Stimulated activated CD4-positive, alpha-beta T cell treated with anti-CD3 and anti-CD28 coated beads, Interleukin-2, amount 100 ng/mL, for 24 hours (primary cell): ENCODE measurements at places on chromosomes 1 and 21.

DNA sequence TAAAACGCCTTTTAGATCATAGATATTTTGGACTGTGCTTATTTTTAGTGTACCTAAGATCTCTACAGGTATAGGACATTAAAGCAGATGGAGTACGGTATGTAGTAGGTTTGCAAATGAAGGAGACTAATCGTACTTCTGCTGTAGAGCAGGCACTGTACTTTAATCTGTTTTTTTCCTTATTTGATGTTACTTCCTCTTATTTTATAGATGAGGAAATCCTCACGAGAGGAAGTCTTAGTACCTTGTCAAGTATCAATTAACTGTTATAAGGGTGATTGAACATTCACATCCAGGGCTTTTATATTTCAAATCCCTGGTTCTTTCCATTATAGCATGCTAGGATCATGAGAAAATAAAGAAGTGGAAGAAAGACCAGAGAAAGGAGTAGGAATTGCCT is 41.1 kb downstream of the CACHD1 start:
- no peak for DNase-seq

DNA sequence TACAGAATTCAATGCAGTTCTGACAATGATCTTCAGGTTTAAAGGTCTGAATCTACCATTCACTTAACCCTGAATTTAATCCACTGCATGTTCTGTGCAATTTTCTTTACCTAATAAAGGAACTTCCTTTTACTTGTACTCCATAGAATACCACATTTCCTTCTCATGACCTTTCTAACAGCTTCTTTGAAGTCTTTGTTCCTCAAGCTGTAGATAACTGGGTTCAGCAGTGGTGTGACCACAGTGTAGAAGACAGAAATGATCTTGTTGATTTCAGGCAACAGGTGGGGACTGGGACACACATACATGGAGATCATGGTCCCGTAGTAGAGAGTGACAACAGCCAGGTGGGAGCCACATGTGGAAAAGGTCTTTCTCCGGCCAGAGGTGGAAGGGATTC is 878 bp downstream of the OR11L1 start:
- DNase-seq, result no peak

DNA sequence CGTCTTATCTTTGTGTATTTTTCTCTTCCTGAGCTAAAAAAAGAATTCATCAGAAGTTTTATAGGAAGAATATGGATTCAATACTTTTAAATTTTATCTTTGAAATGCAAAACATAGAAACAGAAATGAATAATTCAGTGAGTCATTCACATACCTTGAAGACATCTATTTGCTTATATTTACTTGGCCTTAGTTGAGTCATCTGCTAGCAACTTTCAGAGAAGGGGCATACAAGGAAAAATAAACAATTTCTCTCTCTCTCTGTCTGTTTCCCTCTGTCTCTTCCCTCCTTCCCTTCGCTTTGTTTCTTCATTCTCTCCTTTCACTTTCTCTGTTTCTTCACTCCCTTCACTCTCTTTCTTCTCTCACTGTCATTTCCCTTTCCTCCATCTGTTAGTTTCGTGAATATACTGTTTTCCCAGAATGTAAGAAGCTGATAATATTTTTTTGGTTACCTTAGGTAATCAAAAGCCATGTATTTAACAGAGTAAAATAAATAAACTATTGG is 477.2 kb downstream of the BRINP3 start:
- DNase-seq, result no peak

GRCh38 chr1:165011991-165012531 is 344.5 kb downstream of the LMX1A start:
- no peak for DNase-seq

DNA sequence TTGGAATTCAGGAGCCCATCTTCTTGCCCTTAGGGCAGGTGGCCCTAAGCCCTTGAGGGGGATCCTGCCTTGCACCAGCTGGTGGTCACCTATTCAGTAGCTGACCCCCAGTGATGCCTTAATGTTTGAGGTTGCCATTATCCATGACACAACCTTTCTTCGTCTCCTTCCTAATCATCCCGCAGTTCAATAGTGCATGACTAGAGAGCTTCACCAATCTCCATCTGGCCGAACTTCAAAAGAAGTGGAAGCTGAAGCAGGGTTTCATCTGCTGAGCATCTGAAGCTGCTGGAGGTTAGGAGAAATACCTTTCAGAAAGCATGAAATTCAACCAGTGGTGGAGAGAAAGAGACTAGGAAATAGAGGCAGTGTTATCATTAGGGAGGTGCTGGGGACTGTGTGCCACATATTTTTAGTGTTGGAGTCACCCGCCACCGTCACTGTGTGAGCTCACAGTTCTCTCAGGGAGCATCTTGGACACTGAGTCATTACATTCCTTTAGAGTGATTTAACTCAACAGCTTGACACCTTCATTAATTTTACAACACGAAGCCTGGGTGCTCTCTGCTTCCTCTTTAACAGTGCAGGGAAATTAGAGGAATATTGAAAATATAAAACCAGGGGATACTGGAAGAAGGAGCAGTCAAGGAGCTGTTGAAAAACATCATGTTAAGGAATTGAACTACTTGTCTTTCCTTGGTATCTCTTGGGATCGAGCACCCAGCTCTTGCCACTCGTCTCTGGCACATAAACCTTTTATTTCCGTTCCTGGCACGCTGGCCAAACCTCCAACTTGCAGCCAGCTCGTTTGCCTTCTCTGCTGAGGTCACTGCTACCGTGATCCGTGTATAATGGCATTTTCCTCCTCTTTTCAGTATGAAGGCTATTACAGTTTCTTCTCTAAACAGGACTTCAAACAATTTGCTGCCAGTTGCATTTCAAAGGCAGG is 53.6 kb downstream of the PEX14 start:
- no peak for DNase-seq

- no peak for DNase-seq
Observed at GRCh38 chr1:200893411-200893901, 1.2 kb upstream of the INAVA start.

GRCh38 chr1:207873055-207873890 is 37.7 kb downstream of the CD34 start:
- DNase-seq, result peak; percentile 43

DNA sequence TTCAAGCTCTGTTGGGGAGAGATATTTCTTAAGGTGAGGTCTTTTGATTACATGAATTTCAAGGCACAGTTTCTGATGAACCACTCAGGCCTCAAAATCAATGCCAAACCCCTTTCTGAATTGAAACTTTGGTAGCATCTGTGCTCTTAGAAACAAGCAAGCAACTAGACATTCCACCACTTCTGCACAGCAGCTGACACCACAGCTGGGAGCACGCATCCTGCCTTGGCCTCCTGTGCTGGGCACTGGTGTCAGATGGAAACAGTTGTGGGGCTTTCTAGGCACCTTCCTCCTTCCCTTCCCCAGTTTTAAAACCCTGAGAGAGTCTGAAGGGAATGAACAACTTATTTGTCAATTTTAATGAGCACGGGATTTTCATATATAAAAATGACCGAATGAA is 360.2 kb downstream of the ADGRL2 start:
- DNase-seq, result no peak

DNA sequence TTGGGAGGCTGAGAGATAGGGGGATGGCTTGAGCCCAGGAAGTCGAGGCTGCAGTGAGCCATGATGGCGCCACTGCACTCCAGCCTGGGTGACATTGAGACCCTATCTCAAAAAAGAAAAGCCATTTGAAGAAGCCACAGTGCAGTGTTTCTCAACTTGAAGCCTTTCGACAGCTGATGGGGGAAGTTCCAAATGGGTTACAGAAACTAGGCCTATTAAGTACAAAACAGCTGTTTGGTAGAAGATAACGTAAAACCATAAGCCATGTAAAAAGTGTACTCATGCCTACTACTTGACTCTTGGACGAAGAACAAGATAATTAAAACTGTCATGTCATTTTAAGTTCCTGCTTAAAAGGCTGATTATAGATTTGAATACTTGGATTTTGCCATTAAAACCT is 16.6 kb downstream of the COPA start:
- DNase-seq, result no peak

GRCh38 chr21:41124641-41125201 is 43.2 kb upstream of the BACE2 start:
- DNase-seq, result no peak

GRCh38 chr1:242691610-242691945 is 167.1 kb upstream of the PLD5 start:
- DNase-seq, result no peak

DNA sequence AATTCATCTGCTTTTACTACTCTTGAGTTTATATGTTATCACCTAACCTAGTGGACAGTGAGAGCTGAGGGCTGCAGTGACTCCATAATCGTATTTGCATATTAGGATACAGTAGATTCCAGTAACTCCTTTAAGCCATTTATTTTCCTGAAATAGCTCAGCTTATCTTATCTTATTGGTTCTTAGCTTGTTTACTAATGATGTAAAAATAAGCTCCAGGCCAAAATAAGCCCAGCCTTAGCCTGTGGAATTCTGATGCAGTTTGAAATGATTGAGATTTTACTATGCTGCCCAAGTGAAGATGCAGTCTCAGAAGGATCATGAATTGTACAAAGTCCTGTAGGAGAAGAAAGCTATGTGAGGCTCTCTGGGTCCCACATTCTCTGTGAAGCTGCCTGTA is 18.1 kb downstream of the ATP1A1 start:
- DNase-seq, result no peak

DNA sequence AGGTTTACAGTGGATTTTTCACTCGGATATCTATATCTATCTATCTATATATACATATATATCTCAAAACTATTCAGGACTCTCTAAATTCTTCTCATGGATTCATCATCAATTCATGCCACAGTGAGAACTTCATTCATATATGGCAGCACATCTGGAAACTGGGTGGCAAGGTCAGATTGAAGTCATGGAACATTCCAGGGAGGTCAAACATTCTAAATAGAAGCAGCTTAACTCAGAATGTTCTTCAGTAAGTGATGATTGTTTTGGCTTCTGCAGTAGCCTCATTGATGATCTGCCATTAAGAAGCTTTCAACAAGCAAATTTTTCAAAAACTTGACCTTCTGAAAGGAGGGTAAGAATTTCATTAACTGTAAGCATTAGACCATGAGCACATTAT is 46.9 kb upstream of the ADAMTS1 start:
- no peak for DNase-seq

DNA sequence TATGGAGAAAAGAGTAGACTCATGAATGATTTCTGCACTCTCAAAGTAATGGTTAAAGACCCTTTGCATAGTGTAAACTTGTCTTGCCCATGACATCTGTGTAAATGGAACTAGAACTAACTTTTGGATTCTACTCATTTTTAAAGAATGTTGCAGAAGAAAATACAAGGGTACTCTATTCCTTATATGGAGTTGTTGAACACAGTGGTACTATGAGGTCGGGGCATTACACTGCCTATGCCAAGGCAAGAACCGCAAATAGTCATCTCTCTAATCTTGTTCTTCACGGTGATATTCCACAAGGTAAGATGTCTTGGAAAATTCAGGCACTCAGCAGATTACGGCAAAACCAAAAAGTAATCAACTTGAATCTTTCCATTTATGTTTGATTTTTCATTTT is 19.8 kb downstream of the CCT8 start:
- no peak for DNase-seq

DNA sequence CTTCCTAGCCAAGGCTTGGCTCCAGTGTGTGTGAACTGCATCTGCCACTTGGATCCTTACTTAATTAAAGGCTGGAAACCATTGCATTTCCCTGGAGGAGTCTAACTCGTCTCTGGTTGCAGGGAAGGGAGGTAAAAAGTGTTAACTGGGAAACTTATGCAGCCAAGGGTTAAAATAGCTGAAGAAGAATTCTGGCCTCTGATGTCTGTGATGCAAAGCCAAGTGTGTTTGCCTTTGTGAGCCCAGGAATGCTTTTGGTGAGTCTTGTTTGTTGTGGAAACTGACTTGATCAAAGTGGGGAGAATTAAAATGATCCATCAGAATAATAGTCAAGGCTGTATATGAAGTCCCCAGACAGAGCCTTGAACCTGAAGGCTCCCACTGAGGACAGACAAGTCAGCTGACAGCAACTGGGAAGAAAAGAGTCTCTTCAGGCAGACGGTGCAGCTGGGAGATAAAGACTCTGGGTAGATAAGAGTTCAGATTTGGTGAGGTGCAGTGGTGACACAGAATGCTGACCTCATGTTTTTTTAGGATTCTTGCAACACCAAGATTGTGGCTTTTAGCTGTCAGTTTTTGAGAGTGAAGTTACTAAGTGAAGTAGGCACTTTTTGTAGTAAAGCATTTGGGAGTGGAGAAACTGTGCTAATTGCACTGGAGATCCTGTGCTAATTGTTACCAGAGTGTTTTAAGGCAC is 59.5 kb upstream of the WLS start:
- no peak for DNase-seq

GRCh38 chr1:154779551-154780189 is 90.4 kb downstream of the KCNN3 start:
- DNase-seq, result no peak
